HCEC 1CT (cell line): ENCODE measurements at places on chromosomes 12 and 14.
A peak's percentile ranks its signal among the peaks of the same experiment; 100 is the strongest.

DNA sequence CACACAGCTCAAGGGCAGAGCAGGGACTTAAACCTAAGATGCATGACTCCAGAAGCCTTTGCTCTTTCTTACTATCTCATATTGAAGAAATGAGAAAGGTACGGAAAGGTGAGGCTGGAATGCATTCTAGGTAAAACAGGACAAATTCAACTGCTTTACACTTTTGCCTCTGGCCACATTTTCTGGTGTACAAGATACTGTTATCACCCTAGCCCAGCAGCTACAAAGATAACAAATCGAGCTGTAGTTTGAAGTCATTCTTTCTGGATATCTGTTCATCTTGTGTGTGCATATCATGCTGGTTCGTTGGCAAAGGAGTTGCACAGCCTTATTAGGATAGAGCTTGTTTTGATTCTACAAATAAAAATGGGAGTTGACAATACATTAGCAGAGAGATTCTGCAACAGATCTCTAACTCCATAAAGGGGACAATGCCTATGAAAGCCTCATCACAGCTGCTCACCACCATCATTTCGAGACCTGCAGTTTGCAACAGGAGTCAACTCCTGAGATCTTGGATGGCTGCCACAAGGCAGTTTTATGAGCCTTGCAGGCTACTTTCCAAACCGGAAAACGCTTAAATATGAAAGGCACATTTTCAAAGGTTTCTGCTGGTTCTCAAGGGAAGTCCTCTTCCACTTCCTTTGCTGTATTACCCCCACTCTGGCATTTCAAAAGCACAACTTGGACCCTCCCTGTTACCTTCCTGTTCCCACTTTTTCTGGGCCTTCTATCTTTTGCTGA, 64.9 kb downstream of the STXBP6 start:
- no peak for DNase-seq

- DNase-seq = no peak
These were observed 2.2 kb downstream of the ANGEL1 start for GRCh38 chr14:76810525-76810924.

GRCh38 chr12:27193854-27194544, 50.1 kb upstream of the STK38L start:
- peak; percentile 95 for DNase-seq

- DNase-seq = peak; percentile 79
These were observed 4.4 kb downstream of the TXNRD1 start for GRCh38 chr12:104219908-104220404.

DNA sequence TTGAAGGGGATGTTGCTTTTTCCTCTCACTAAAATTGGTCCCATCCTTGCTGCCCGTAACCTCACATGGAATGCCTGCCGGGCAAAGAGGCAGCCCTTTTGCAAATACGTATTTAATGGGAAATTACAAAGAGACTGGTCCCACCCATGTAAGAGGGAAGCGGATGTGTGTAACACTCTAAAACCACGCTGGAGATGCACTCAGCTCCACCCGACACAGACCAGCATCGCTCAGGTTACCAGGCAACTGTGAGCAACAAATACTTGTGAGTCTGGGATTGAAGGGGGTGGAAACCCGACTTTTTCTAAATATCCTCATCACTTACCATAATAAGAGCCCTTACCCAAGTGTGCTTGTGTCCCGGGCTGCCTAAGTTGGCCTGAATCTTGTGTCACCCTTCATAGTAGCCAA, 47.7 kb downstream of the ELK3 start:
- peak; percentile 41 for DNase-seq

- no peak for DNase-seq
These were observed 21.7 kb upstream of the KRT83 start for GRCh38 chr12:52342781-52343490.

DNA sequence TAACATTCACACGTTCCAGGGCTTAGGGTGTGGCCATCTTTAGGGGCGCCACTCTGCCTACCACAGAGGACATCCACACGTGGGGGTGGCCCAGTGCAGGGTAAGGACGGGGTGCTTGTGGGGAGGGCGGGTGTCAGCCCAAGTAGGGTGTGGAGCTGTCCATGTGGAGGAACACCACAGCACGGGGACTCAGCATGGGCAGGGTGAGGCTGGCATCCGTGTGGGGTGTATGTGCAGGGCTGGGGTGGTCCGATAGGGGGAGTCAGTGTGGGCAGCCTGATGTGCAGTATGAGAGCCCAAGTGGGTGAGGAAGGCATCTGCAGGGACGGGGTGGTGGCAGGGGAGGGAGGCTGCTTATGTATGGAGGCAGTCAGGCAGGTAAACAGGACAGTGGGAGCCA, 17.7 kb downstream of the PSMC1 start:
- no peak for DNase-seq

DNA sequence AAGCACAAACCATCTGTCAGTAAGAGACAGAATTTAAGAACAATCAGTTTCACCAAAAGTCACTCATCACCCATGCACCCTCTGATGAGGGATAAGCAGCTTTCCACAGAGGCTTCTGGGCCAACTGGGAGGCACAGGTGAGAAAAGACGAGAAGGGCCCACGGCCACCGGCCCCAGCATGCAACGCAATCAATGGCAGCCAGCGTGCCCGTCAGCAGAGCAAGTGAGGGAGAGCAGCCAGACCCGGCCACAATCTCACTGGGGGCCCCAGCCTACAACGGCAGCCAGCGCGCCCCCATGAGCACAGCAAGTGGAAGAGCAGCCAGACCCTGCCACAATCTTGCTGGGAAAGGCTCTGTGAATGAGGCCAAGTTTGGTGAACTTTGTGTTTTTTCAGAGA, 13.3 kb downstream of the ANKLE2 start:
- DNase-seq = no peak

DNA sequence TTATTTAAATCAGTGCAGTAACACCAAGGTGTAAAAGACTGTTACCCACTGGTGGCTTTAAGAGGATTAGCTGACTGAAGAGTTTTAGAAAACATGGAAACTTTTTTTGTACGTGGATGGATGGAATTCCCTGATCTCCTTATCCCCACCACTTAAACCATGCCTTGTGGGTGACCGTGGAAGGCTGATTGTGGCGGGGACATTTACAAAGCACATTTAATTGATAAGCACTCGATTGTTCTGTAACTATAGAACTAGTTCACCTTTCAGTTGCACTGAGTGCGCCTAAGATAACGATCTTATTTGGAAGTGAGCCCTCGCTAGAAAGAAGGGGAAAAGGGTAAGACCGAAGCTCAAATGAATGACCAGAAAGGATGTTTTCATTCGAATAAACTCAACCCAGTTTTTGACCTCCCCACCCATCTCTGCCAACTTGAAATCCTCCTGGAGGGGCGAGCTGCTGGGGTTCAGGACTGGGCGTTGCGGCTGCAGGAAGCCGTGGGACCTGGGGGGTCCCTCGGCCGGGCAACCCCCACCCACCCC, 688 bp upstream of the RASSF3 start:
- peak; percentile 23 for DNase-seq

DNA sequence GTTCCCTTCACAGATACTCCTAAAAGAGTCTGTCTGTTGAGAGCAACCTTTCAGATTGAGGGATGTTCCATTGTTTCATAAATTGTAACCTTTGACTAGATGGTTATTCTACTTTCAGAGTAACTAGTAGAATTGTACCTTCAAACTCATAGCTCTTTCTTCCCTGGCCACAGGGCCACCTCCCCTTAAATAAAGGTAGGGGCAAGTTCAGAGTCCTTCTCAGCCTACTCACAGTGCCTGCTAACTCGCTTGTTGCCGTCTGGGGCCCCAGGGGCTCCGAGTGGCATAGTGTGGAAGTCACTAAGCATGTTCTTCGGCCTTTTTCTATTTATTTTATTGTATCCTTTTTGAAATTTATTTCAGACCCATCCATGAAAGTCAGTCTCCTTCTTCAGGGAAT, 250.4 kb downstream of the ALX1 start:
- no peak for DNase-seq

DNA sequence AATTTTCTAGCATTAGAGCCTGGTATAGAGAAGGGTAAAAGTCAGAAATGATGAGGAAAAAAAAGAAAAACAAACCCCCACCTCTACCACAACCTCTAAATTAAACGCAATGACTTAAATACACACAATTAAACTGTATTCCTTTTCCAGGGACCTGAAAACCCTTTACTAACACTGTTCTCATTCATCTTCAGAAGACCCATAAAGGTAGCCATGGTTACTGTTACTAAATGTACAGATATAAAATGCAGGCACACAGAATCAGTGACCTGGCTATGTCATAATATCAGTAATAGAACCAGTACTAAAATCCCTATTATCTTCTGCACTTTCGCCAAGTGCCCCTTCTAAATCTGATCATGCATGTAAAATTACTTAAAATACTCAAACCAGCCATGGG, 1.4 kb downstream of the ACIN1 start:
- no peak for DNase-seq

DNA sequence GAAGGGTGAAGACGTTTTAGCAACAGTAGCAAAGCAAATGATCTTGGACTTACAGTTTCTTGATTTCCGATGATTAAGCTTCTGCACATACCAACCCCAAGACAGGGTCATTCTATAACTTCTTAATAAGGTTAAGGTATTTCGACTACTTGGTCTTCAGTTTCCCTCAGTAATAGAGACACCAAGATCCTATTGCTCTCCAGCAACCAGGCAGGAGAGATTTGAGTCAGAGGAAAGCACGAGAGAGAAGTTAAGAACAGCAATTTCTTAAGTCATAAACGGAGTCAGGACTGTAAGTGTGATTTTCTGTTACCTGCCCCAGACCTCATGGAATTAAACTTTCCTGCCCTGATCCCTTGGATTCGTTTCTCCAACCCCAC, 215.6 kb downstream of the TTC8 start:
- no peak for DNase-seq

GRCh38 chr12:90174198-90174510, 465.5 kb upstream of the ATP2B1 start:
- DNase-seq = no peak

- peak; percentile 64 for DNase-seq
These were observed 8.4 kb downstream of the FAR2 start for GRCh38 chr12:29157486-29157946.

GRCh38 chr12:116703214-116703795, 34.6 kb downstream of the SPRING1 start:
- DNase-seq = peak; percentile 51

- DNase-seq = no peak
These were observed 23.9 kb upstream of the C14orf180 start for GRCh38 chr14:104555430-104556255.

GRCh38 chr12:7369274-7369729, 65.4 kb downstream of the ACSM4 start:
- no peak for DNase-seq

- DNase-seq = no peak
These were observed 1.1 kb upstream of the USP15 start for GRCh38 chr12:62258941-62259630.

DNA sequence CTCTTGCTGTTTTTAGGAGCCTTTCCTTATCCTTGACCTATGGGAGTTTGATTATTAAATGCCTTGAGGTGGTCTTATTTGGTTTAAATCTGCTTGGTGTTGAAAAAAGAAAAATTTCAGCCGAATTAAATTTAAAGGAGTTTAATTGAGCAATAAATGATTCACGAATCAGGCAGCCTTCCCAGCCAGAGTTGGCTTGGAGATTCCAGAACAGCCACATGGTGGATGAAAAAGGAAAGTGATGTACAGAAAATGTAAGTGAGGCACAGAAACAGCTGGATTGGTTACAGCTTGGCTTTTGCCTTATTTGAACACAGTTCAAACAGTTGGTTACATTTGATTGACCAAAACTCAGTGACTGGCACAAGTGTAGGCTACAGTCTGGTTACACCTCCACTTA, 69.7 kb downstream of the WASHC3 start:
- DNase-seq = no peak

- no peak for DNase-seq
These were observed 253.0 kb downstream of the DAD1 start for GRCh38 chr14:22336031-22336430.

GRCh38 chr14:53701108-53701875, 255.3 kb downstream of the BMP4 start:
- no peak for DNase-seq

DNA sequence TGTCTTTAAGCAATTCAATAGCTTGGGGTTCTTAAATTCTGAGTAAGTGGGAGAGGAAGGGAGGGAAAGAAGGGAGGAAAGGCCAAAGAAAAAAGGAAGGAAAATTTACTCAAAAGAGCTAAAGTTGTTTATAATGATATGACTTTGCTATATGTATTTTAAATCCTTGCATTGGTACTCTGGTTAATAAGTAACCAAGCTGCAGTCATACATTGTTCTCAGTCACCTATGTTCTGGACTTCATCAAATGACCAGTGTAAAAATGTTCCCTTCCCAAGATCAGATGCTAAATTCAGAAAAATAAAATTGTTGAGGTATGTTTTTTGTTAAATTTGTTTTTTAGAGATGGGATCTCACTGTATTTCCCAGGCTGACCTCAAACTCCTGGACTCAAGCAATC, 259.9 kb upstream of the CPNE8 start:
- DNase-seq = no peak
